ENCODE measurements at places on chromosomes 6 and 20.

DNA sequence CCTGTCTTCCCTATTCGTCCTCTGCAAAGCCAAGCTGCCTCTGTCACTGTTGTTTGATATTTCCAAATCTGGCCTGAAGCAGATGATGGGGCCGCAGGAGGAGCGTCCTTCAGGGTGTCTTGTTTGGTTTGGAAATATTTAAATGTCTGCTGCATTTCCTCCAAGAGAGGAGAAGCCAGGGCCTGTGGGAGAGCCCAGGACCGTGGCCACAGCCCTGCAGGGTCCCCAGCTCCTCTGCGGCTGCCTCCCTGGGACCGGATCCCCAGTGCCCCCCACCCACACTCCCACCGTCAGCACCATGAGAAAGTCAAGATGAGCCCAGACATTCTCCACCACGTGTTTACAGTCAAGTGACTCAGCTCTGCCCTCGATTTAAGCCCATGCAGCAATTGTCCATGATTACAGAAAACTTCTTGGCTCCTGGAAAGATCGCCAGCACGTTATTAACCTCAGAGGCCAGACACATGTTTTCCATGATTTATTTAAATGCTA, 18.2 kb downstream of the FOXF2 start:
- DNase-seq: no peak

DNA sequence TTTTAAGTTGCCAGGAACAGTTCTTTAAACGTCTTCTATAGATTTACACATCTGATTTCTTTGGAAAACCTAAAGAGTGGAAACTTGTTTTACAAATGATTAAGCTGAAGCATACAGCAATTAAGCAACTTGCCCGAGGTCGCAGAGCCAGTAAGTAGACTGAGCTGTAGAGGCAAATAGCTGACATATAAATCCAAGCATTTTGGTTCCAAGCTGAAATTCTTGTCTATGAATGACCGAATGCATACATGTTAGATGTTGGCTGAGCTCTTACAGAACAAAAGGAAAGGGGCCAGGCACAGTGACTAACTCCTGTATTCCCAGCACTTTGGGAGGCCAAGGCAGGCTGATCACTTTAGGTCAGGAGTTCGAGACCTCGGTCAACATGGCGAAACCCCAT, 101.8 kb upstream of the SGK1 start:
- DNase-seq: no peak

- DNase-seq: no peak
Measured at GRCh38 chr6:154106251-154106650, 67.2 kb downstream of the OPRM1 start.

- DNase-seq: no peak
Measured at GRCh38 chr6:41408982-41409381, 73.6 kb downstream of the NCR2 start.

- DNase-seq: peak; percentile 11
Measured at GRCh38 chr6:145866456-145867396, 52.1 kb upstream of the FBXO30 start.

GRCh38 chr20:39025883-39026282, 63.7 kb downstream of the DHX35 start:
- peak; percentile 29 for DNase-seq

GRCh38 chr6:143684486-143684885, 6.7 kb downstream of the PHACTR2 start:
- no peak for DNase-seq

DNA sequence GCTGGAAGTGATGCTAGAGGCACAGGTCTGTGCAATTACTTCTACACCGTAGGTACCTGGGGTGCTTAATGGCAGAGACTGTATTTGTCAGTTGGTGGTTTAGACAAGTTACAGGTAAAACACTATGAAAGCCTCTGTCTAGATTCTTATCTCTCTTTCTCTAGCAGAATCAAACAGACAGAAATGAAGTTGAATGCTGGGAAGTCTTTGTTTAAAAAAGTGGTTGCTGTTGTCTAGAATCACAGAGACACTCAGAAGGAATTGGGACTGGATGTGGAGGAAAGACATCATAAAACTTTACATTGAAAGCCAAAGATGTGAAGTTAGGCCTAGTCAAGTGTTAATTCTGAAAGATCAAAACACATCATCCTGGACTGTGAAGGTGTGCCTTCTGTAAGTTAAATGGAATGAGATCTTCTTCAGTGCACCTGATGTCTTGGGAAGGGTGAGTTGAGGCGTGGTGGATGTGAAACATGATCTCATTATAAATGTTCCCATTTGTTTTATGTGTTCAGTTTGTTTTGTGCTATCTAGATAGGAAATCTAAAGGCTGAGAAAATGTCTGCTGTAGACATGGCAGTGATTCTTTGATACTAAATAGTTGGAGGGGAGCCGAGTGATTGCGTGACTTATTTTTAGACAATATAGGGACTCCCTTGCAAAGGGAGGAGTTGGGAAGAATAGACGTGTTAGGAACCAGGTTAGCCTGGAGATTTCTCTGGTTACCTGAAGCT, 290.2 kb downstream of the SOX4 start:
- no peak for DNase-seq

GRCh38 chr6:152984513-152984872, 1.7 kb upstream of the FBXO5 start:
- no peak for DNase-seq

- DNase-seq: no peak
Measured at GRCh38 chr6:53717566-53717965, 52.0 kb upstream of the KLHL31 start.

- DNase-seq: peak; percentile 75
Measured at GRCh38 chr6:107819217-107819616, 4.9 kb downstream of the SCML4 start.

- no peak for DNase-seq
Measured at GRCh38 chr6:127000631-127001030, 117.8 kb upstream of the RSPO3 start.

DNA sequence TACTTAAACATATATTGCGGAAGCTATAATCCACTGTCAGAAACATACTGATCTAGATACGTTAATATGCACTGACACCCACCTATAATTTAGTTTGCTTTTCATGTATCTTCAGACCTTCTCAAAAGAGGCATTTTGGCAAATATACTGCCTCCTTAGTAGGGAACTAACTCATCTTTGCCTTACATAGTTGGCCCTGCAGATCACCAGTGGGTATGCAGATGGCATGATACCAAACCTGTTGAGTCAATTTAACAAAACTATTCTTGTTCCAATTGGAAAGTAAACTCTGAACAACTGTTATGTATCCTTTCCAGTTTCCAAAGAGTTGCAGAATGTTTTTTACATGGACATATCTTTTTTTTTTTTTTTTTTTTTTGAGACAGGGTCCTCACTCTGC, 35.6 kb upstream of the TBC1D20 start:
- no peak for DNase-seq

GRCh38 chr20:49601153-49601924, 33.4 kb upstream of the PTGIS start:
- DNase-seq: no peak

DNA sequence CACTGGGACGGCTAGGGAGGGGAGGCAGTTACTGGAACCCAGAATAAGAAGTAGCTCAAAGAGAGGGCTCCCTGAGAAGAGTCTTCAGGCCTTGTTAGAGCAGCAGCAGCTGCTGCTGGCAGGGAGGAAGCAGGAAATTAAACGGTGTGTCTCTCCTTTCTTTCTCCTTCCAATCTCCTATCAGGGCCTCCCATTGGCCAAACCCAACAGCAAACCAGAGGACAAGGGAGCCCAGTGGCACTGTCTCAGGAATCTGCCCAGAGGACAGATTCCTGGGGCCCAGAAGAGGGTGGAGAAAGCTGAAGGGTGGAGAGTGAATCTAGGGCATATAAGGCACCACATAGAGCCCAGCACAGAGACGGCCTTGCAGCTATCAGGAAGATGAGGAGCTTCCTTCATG, 10.2 kb downstream of the BTN3A1 start:
- DNase-seq: no peak

DNA sequence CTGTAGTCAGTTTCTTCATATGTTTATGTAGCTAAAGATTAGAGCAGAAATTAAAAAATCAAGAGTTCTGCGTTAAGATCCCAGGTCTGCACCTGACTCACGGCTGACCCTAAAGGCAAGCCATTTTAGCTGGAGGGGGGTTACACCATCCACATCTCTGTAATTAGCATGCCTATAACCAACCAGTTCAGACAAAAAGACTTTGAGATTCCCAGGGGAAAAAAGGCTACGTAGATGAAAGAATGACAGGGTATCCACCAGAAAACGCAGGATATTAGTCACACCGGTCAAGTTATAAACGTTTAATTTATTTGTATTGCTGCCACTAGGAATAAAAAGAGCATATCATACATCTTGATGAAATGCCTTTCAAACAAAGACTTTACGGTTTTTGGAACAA, 299.1 kb downstream of the FOXC1 start:
- DNase-seq: no peak

- DNase-seq: no peak
Measured at GRCh38 chr6:99495466-99495865, 19.8 kb downstream of the USP45 start.

DNA sequence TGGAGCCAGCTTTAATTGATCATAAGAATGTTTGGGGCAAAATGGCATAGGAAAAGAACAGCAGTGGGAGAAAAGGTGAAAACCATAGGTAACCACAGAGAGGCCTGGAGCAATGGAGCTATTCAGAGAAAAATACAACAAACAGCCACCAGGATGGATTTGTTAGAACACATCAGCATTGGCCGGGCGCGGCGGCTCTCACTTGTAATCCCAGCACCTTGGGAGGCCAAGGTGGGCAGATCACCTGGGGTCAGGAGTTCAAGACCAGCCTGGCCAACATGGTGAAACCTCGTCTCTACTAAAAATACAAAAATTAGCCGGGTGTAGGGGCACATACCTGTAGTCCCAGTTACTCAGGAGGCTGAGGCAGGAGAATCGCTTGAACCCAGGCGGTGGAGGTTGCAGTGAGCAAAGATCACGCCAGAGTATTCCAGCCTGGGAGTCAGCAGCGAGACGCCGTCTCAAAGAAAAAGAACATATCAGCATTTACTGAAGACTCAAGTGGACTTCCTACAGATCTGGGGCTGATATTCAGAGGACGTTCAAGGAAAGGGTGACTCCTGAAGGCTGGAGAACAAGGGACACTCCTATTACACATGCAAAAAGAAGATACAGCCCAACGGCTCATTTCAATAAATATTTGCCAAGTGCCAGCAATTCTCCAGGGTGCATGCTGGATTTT, 20.2 kb downstream of the SNHG17 start:
- DNase-seq: no peak

DNA sequence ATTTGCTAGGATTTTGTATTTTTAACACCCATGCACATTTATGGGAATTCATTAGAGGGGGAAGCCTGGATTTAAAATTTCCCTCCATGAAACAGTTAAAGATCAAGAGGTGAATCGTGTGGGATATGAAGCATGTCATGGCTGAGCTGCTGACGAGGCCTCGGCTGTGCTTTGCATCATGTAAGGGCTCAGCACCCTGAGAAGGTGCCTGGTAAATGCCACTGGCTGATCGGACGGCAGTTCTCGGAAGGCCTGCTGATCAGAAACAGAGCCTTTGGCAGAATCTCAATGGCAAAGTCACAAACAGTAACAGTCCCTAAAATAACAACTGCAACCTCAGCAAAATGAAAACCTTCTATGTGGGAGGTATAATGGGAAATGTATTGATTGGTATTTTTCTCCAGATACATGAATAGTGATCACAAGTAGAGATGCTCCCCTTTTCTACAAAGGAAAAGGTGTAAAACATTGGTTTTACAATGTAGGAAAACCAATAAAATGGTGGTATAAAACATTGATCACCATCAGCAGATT, 53.0 kb upstream of the FUCA2 start:
- DNase-seq: no peak

GRCh38 chr6:136920671-136921380, 1.3 kb upstream of the SLC35D3 start:
- peak; percentile 9 for DNase-seq

DNA sequence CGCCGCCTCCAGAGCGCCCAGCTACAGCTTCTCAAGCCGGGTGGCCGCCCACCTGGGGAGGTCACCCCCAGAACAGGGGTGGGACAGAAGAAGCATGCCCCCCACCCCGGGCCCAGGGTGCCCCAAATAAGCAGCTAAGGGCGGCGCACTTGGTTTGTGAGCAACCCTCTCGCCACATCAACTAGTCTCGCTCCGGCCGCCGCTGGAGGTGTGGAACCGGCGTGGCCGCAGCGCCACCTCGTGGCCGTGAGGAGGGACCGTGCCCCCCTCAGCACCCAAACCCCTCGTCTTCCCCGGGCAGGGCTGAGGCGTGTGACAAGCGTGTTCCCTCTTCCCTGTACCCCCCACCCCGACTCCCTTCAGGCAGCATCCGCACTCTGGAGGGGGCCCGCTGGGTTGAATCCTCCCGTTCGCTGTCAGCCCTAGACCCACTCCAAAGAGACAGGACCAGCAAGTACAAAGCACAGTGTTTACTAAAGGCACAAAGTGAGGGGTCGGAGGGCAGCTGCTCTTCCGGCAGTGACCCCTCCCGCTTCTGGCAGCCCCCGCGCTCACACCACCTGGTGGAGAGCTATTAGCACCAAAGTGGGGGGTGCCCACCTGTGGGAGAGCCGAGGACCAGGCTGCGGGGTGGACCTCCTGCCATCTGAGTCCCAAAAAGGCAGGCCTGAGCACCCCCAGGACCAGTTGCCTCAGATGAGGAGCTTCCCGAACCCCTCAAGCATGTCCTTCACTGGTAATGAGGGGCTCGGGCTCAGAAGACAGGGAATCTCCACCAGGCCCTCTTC, 45.4 kb downstream of the MDFI start:
- peak; percentile 85 for DNase-seq

DNA sequence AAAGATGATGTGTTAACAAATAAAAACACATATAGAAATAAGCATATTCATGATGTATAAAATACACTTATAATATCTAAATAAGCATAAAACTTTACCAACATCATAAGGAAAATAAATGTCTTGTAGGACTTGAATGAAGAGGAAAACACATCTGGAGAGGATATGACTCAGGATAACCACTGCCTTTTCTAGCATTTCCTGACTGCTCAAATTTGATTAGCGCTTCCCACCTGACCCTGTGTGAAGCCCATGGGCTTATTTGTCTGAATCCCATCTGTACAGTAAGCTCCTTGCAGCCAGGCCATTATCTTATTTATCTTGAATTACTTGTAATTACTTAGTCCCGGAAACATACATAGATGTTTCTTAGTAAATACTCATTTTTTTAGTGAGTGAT, 608.6 kb downstream of the COL12A1 start:
- no peak for DNase-seq

- no peak for DNase-seq
Measured at GRCh38 chr6:157200611-157201010, 122.7 kb downstream of the TMEM242 start.

DNA sequence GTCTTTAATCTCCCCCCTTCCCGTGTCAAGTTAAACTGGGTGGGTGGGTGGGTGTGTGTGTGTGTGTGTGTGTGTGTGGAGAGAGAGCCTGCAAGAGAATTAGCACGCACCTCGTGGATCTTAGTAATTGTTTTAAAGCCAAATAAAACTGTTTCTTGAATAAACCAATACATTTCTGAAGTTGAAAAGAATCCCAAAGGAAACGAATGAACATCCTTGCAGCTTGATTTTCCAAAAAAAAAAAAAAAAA, 381 bp upstream of the BICRAL start:
- DNase-seq: peak; percentile 49

- no peak for DNase-seq
Measured at GRCh38 chr20:9409352-9409751, 105.0 kb upstream of the LAMP5 start.
